ENCODE measurements at places on chromosomes 2 and 18.

DNA sequence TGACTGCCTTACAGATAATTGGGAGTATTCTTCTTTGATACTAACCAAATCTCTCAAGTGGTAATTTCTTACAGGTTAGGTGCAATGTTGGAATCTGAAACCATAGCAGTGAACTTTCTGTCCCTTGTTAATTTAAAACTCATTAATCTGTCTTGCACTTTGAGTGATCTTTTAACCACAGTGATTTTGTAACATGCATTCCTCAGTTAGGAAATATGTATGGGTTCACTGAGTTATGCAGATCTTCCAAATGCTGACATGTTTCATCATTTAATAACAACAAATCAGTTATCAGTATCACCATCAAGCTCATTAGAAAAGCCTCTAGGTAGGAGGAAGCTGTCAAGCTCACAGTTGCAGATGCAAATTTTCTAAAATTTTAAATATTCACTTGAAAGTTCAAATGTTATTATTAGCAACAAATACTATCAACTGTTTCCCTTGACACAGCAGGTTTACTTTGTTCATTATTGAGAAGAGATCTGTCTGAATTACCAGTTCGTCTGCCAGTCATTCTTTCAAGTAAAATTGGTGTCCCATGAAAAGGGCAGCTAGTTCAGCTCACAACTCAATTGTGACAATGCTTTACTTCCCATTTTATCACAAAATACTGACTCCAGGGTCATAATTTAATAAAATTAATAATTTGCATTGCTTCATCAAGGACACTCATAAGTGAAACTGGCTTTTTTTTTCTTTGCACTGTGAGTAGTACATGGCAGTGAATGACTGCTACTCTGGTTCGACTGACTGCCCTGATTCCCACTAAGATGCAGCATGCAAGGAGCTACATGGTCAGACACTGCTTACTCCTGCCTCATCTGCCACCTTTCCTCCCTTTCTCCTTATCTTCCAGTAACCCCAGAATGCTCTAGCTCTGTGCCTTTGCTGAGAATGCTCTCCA, 31.6 kb downstream of the SUCLG1 start:
- no peak for DNase-seq

GRCh38 chr2:170354388-170354787, 176.4 kb downstream of the MYO3B start:
- no peak for DNase-seq

DNA sequence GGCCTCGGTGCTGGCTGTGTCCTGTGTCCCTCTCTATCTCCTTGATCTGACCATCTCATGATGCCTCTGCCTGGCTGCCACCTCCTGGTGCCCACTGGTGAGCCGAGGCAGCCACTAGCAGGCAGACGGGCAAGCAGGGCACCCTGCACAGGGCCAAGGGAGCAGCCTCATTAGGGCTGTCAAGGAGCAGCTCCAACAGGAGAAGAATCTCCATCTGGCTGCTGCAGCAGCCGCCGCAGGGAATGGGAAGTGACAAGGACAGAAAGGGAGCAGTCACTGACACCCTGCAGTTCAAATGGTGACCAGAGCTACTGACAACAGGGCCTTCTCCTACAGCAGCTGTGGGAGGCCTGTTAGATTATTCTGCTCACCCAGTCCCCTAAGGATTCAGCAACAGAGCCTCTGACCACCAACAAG, 32.6 kb downstream of the ALPK2 start:
- DNase-seq = no peak

GRCh38 chr2:150124739-150125138, 362.7 kb downstream of the RND3 start:
- no peak for DNase-seq

DNA sequence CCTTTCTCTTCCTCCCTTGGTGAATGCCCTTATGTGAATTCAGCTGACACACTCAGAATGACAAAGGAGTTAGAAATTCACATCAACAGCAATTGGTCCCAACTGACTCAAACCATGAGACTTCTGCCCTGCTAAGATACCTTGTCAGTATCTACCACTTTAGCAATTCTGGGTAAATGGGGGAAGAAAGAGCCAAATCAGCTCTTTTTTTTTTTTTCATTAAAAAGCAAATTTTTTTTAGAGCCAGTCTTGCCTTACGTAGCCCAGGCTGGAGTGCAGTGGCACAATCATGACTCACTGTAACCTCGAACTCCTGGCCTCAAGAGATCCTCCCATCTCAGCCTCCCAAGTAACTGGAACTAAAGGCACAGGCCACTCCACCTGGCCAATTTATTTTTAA, 1.7 kb upstream of the PPP4R1 start:
- DNase-seq = no peak

- no peak for DNase-seq
Observed at GRCh38 chr2:207801259-207801658, 31.6 kb upstream of the FZD5 start.

DNA sequence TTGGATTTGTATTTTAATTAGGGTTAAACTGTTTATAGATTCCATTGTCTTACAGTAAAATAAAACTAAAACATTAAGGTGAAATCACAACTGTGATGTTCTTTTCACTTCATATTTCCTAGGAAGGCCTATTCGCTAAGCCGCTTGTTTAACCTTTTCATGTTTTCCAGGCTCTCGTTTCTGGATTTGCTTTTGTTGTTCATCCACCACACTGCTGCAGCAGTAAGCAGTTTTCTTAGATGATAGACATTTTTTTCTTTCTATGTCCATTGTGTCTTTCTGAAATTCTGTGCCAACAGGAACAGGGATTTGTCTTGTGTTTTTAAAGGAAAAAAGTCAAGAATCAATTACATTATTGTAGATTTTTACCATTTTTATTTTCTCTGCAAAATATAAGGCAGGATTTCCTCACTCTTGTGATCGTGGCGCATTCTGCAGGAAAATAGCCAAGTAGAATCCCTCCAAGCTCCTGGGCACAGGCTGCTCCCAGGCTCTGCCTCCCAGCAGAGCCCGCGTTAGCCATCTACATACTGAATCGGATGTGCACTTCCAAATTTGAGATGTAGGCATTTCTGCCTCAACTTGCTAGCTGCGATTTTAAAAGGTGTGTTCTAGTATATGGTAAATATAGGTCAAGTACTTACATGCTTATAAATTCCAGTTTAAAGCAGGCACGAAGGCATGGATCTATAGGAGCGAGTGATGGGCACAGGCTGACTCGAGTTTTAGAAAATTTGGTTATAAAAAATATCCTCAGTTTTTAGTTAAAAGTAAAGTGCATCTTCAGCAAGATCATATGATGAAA, 10.2 kb downstream of the TSHZ1 start:
- no peak for DNase-seq

- no peak for DNase-seq
Observed at GRCh38 chr2:240954436-240955305, 43.7 kb upstream of the SNED1 start.

DNA sequence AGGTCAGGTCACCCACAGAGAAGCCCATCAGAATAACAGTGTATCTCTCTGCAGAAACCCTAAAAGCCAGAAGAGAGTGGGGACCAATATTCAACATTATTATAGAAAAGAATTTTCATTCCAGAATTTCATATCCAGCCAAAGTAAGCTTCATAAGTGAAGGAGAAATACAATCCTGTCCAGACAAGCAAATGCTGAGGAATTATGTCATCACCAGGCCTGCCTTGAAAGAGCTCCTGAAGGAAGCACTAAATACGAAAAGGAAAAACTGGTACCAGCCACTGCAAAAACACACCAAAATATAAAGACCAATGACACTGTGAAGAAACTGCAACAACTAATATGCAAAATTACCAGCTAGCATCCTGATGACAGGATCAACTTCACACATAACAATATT, 260.0 kb upstream of the KYNU start:
- DNase-seq = no peak

GRCh38 chr2:167471332-167471731, 583.1 kb downstream of the XIRP2 start:
- DNase-seq = no peak

DNA sequence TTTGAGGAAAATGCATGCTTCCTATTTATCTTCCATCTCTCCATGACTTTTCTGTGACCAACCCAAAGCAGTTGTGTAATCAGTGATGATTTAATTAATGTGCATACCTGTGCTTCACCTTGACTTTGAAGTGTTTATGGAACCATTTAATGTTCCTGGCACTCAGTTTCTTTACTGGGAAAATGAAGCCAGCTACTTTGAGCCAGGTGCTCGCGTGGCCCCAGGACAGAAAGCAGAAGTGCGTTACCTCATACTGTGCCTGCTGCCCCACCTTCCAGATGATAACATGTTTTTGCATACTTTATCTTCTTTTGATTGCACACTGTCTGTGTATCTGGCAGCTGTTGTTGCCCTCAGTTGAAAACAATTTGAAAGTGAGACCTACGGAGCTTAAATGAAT, 61.3 kb downstream of the PMAIP1 start:
- DNase-seq = no peak

GRCh38 chr18:41146301-41146700, 808.7 kb upstream of the PIK3C3 start:
- DNase-seq = no peak

GRCh38 chr18:6821356-6821755, 91.8 kb downstream of the ARHGAP28 start:
- DNase-seq = no peak

GRCh38 chr2:121875585-121876185, 120.2 kb downstream of the TSN start:
- DNase-seq = no peak

- no peak for DNase-seq
Observed at GRCh38 chr18:68152770-68153169, 562.1 kb downstream of the TMX3 start.

DNA sequence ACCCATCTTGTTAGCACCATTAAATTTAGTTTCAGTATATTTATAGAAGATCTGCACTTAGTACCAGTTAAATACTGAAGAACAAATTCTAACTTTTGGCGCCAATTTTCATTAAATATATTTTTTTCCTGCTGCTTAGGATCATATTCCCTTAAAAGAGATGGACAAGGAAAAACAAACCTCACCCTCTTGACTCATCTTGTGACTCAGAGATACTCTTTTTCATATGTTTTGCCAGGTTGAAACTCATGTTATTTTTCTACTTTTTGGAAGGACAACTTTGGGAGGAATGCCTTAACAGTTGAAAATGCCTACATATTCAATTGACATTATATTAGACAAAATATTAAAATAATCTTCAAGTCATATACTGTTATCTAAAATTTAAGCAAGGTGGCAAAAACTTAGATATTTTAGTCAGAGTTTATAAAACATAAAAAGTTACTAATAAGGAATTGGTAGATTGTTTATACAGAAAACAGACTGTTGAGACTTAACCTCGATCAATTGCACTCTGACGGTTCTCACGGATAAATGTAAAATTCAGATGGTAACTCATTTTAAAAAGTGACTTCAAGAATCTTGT, 36.2 kb downstream of the PNO1 start:
- no peak for DNase-seq

- no peak for DNase-seq
Observed at GRCh38 chr2:40394031-40394430, 57.9 kb downstream of the SLC8A1 start.

- DNase-seq = no peak
Observed at GRCh38 chr2:79271456-79271855, 111.9 kb upstream of the REG3A start.

GRCh38 chr2:134657650-134658250, 61.0 kb downstream of the TMEM163 start:
- no peak for DNase-seq

- no peak for DNase-seq
Observed at GRCh38 chr18:38551881-38552280, 986.3 kb upstream of the CELF4 start.

DNA sequence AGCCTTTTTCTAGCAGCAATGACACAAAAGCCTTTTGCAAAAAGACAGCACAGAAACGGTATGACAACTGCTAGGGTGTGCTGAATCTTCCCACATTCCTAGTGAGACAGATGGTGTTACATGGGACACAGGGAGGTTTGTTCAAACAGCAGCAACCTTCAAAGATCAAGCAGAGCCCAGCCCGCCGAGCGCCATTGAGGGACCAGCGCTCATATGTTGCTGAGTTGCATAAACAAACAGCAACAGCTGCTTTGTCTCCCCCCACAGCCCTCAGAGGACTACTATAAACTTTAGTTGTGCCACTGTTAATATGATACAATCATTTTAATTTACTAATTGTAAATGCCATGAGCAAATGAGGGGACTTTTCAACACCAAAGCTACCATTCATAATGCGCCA, 117.7 kb downstream of the ZEB2 start:
- no peak for DNase-seq

- no peak for DNase-seq
Observed at GRCh38 chr2:224716201-224716600, at the start of gene CCDC195. CCDC195 (minus strand) TSS chr2:224716365; CDS start chr2:224716365, 0 bp downstream.

GRCh38 chr18:78393086-78393862, 586.3 kb upstream of the SALL3 start:
- no peak for DNase-seq

DNA sequence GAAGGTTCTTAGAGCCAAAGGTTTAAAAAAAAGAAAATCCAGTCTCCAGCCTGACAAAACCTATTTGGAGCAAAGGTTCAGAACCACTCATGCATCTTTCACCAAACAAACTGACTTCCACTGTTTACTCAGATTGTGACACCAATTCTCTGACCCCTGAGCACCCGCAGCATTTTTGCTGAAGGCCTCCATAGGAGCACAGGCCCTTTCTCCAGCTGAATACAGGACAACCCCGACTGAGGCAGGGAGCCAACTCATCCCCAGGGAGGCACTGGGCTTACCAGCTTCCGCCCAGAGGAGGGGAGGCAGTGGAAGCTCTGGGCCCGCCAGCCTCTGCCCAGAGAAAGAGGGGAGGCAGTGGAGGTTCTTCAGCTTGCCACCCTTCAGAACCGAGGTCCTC, 51.0 kb upstream of the CNGA3 start:
- no peak for DNase-seq

- DNase-seq = no peak
Observed at GRCh38 chr2:10930721-10931516, 19.2 kb downstream of the KCNF1 start.

All from caudate nucleus (tissue), 63 donors.